ENCODE measurements at places on chromosomes 4 and X. TPM values are rescaled to one million over a fixed set of nuclear protein-coding genes. Genes with fewer than 3 reads are reported as not detected.

Gene LANCL3
- 0.03 TPM for total RNA-seq

Gene ARX
- not detected for total RNA-seq

Gene DDX53
- total RNA-seq = not detected

Gene GPRASP1
- total RNA-seq = 3.5 TPM

Gene TCEANC
- 4.7 TPM for total RNA-seq

Gene PWWP3B
- total RNA-seq = 0.42 TPM

Gene WAS
- total RNA-seq = 0.19 TPM

Gene TMEM31
- not detected for total RNA-seq

Gene LNX1
- total RNA-seq = 0.44 TPM

Gene HEPH
- total RNA-seq = 6.3 TPM

DNA sequence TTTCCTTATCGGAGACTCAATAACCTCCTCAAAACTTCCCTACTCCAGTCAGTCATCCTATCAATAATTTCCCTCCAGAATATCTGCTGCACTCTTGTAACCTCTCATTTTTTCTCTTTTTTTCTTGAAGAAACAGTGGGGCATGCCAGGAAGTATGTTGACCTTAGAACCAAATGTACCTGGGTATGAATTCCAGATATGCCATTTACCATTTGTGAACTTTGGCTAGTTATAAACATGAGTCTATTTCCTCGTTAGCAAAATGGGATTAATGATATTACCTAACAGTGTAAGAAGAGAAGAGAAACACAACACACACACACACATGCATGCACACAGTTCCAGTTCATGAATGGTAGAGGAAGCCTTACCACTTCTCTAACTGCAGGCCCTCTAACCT is 578.2 kb downstream of the FAM133A start:
- no peak for DNase-seq

DNA sequence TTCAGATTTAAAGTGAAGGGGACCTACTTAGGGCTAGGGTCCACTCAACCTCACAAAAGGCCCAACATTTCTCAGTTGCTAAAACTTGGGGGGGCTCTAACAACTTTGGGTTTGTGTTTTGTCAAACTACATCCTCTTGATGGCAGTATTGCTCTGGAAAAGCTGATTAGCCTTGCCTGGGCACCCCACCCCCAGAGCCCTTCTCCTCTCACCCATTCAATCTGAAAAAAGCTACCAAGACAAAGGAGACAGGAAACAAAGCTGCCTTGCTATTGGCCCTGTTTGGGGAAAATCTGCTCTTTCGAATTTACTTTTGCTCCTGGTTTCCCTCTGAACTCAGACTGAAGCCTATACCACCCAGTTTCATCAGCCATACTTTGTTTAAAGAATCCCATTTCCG is 195.2 kb upstream of the STK26 start:
- no peak for DNase-seq

DNA sequence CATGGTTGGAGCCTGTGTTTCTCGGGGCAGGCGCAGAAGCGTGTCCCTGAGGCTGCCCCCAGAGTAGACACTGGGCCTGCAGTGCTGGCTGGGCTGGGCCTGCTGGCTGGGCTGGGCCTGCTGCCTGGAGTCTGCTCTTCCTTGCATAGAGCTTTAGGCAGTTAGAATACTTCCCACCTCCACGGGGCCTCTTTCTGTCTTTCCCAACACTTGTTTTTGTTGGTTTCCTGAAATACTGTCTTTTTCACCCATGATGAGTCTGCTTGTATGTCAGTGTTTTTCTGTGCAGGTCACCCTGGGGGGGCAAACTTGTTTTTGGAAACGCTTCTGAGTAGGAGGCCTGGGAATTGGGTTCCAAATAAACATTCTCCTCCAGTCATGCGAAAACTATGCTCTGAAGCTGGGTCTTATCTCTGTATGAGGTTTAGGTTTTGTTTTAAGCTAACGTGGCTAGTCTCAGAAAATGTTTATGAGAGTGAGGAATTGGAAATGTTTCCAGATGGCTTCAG is 32.2 kb downstream of the TRMT44 start:
- DNase-seq = no peak

DNA sequence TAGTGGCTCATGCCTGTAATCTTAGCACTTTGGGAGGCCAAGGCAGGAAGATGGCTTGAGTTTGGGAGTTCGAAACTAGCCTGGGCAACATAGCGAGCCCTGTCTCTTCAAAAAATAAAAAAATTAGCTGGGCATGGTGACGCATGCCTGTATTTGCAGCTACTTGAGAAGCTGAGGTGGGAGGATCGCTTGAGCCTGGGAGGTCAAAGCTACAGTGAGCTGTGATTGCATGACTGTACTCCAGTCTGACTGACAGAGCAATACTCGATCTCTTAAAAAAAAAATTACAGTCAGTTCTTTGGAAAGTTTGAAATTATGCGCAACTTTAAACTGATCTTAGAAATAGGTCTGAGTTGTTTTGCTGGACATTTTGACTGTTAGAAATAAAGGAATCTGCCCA is 55.8 kb downstream of the DOCK11 start:
- no peak for DNase-seq

- no peak for DNase-seq
Observed at GRCh38 chr4:182141061-182141460, 102.1 kb upstream of the TENM3 start.

DNA sequence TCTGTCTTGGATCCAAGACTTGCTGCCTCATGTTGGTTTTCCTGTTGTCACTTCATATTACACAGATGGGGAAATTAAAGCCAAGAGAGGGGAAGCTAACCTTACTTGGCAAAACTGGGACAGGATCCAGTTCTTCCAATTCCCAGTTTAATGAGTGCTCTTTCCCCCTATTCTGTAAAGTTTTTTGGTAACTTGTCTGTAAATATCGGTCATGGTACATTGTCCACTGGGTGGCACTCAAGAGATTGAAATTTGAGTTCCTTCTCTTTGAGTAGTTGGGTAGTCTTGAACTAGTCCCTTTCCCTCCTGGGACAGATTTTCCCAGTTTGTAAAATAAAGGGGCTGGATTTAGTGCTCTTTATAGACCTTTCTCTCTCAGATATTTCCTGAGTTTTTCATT is 12.4 kb upstream of the EOLA2 start:
- DNase-seq = no peak

DNA sequence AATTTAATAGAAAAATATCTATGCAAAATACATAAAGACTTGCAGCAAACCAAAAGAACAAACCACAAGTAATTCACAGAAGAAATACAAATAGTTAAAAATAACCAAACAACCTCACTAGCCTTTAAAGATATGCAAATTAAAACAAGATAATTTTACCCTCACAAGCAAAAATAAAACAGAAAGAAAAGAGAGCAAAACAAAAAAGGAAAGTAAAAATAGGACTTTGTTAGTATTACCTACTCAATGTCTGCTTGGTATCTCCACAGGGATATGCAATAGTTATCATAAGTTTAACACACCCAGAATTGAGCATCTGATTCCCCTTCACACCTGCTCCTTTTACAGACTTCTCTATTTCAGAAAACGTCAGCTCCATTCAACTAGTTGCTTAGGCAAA is 737.5 kb upstream of the MAGEB2 start:
- DNase-seq = no peak

- no peak for DNase-seq
Observed at GRCh38 chr4:1767061-1767769, 25.9 kb upstream of the FGFR3 start.

DNA sequence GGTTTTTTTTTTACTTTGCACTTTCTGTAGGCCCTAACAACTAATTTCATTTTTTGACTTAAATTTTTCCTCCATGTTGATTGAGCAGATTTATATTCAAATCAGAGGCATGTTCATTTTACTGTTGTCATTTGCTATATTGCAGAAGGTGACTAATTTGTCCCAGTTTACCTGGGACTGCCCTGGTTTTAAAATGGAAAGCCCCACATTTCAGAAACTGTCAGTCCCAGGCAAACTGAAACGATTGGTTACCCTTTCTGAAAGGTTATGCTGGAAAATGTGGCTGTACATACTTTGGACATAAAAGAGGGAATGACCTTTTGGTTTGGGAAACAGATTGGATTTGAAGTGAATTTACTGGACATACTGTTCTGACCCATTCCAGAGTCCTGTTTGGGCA is 160.0 kb downstream of the SPCS3 start:
- no peak for DNase-seq

DNA sequence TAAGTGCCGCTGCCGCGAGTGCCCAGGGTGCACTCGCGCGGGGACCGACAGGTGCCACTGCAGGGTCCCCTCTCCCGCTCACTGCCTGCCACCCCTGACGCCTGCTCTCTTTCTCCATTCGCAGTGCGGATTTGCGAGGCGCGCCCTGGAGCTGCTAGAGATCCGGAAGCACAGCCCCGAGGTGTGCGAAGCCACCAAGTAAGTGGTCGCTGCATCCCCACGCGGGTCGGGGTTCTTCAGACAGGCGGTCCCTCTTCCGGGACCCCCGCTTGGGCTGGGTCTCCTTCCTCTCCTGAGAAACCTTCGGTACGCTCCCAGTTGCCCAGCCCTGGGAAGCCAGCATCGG is 547 bp downstream of the GUCY1A1 start:
- DNase-seq = peak; percentile 83

- no peak for DNase-seq
Observed at GRCh38 chr4:110493520-110493919, 17.6 kb downstream of the ENPEP start.

DNA sequence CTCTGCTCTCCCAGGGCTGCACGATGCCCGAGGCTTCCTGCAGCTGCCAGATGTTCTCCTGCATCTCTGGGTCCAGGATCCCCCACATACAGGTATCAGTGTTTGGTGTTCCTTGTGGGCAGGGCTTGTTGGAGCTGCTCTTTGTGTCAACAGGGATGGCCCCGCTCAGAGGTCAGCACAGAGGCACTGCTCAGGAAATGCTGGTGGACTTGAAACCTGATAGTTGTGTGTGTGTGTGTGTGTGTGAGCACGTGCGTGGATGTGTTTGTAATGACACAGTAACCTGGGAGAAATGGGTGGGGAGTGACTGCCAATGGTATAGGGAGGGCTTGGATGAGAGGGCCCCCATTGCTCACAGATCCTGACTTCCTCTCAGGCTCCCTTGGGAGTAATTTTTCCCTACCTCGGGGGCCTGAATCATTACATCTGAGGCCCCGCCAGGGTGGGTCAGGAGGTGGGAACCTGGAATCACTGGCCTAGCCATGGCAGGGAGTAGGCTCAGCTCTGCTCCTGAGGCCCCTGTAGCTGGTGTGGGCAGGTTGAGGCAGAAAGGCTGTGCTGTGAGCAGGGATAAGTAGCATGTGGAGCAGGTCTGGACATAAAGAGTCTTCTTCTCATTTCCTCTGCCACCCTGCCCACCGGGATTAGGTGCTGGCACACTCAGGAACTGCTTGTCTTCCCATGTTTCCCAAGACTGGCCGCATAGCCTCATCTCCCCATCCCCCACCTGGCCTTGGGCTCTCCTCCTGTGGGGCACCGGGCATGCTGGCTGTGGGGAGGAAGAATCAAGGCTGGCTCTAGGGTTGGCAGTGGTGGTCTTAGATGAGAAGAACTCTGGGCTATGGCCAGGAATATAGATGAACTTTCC is 2.5 kb upstream of the EFNB1 start:
- DNase-seq = peak; percentile 79

- DNase-seq = no peak
Observed at GRCh38 chrX:81876437-81876836, 674.5 kb downstream of the SH3BGRL start.

GRCh38 chr4:111128327-111128726 is 505.4 kb upstream of the PITX2 start:
- DNase-seq = no peak

- no peak for DNase-seq
Observed at GRCh38 chr4:25929298-25929686, 15.3 kb downstream of the SMIM20 start.

GRCh38 chr4:150699599-150699998 is 117.6 kb downstream of the MAB21L2 start:
- no peak for DNase-seq

DNA sequence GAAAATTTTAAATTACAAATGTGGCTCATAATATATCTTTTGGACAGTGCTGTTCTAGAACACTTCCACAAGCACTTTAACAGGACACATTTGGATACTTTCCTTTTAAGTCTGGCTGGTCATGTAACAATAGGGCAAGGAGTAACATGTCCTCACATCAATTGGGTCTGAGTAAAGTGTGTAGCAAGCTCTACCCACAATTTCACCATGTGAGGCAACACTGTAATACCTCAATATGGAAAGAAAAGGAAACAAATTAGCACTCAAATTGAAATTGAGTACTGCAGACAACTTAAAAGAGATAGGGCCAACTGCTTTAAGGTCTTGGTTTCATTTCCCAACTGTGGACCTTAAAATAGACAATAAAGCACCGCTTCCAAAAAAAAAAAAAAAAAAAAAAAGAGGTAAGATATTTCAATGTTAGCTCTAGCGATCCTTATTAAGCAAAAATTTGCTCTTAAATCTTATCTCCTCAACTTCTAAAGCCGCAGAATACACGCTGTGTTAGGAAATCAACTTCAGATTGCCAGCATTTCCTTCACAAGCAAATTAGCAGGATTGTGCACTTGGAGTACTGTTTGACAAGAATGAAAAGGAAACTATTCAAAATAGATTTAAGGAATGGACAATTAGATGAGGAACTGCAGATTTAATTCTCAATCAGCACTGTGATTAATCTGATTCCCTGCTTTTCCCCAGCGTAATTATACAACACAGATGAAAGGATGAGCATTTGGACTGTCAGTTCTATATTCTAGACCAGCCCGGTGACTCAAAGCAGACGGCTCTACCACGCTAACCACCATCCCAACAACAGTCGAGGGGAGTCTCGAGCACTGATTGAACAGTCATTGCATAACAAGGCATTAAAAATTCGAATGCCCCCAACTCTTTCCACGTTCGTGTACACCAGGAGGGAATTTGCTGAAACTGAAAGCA is 1.6 kb downstream of the CASK start:
- DNase-seq = no peak

DNA sequence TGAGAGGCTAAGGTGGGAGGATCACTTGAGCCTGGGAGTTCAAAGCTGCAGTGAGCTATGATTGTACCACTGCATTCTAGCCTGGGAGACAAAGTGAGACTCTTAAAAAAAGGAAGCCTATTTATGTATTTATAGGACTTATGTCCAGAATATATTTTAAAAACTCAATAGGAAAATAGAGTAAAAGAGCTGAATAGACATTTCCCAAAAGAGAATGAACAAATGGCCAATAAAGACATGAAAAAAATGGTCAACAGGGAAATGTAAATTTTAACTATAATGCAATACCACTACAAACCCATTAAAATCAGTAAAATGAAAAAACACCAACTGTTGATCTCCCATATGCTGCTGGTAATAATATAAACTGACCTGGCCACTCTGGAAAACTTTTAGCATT is 115.0 kb downstream of the HUWE1 start:
- no peak for DNase-seq

DNA sequence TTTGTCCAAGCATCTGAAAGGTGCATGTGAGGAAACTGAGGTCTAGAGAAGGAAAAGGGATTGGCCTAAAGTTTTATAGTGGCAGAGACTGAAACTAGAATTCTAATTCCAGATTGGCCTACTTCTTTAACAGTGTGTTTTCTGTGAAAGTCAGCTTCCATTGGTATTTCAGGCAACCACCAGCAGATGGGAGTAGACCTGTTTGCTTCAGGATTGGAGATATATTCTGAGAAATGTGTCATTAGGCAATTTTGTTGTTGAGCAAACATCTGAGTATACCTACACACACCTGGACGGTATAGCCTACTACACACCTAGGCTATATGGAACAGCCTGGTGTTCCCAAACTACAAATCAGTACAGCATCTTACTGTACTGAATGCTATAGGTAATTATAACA is 207.3 kb upstream of the RADX start:
- no peak for DNase-seq

- no peak for DNase-seq
Observed at GRCh38 chrX:134480061-134480460, 20.1 kb downstream of the HPRT1 start.

- DNase-seq = no peak
Observed at GRCh38 chr4:128475597-128475996, 188.0 kb upstream of the PGRMC2 start.
